ENCODE measurements at places on chromosomes 5 and 9.

- DNase-seq, result no peak
These were observed 417.5 kb upstream of the ADAMTSL1 start for GRCh38 chr9:18056269-18056992.

DNA sequence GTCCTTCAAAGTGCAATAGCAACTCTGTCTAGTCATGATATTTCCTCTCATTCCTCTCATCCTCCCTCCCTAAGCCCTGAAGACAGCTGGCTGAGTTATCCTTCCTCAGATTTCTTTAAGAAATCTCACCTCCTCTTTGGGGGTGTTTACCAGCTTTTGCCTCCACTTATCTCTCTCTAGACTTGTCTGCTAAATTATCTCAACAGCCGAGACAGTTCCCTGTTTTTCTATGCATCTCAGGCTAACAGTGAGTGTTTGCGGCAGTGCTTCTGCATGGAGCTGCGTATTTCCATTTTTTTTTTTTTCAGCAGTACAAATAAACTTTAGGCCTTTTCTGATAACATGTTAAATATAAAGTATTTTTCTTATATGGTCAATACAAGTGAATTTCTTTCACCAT lies 20.9 kb downstream of the KCTD16 start:
- DNase-seq, result no peak

- DNase-seq, result no peak
These were observed at the start of gene LCN15 for GRCh38 chr9:136764301-136764891. LCN15 (minus strand) TSS chr9:136764518; CDS start chr9:136764488, 30 bp downstream.

GRCh38 chr9:84146893-84147710 lies 166.5 kb downstream of the RMI1 start:
- DNase-seq, result no peak

DNA sequence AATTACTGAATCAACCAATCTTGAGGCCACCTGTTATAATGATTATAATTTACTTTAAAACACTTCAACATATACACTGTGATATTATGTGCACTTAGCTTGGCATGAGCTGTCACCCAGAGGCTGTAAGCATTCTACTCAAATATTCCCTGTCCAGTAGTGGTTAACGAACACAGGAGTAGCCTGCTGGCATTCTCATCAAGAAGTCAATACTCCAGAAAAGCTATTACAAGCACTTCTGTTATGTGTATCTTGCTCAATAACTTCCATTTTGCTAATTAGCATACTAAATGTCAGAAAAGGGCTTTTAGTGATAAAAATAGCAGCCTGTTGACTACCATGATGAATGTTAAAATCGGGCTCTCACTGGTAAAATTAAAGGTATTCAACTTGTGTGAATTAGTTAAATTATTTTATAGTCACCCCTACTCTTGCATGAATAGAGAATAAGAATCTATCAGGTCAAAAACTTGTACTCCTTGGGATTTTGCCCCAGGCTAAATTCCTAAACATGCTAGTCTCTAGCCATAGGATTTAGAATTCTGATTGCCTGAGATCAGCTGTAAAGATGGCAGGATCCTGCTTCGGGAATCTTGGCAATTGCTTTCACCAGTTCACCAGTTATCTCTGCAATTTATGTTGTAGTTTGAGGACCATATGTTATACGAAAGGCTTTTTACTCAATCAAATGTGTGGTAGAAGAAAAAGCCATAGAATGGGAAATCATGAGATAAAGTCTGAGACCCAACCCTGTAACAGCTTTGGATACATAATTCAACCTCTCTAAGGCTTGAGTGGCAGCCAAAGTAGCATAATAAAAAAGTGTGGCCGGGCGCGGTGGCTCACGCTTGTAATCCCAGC lies 43.4 kb upstream of the PAM start:
- no peak for DNase-seq

- no peak for DNase-seq
These were observed 325.6 kb downstream of the ENC1 start for GRCh38 chr5:74314906-74315305.
